ENCODE measurements at places on chromosomes 12 and 14.

DNA sequence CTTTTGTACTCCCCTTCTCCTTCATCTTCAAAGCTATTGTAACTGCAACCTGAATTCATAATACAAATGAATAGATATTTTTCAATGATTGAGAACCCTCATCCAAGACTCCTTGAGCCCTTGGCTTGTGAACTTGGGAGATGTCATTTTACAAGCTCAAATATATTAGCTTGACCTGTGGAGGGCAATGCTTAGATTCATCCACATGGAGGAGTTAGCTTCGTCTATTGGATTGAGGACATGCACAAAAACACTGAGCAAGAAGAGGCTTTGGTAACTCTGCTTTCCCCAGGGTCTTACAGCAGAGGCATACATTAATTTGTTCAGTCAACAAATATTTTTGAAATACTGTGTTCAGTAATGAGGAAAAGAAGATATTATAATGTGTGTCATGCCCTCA lies 101.1 kb downstream of the OTOGL start:
- DNase-seq = no peak

DNA sequence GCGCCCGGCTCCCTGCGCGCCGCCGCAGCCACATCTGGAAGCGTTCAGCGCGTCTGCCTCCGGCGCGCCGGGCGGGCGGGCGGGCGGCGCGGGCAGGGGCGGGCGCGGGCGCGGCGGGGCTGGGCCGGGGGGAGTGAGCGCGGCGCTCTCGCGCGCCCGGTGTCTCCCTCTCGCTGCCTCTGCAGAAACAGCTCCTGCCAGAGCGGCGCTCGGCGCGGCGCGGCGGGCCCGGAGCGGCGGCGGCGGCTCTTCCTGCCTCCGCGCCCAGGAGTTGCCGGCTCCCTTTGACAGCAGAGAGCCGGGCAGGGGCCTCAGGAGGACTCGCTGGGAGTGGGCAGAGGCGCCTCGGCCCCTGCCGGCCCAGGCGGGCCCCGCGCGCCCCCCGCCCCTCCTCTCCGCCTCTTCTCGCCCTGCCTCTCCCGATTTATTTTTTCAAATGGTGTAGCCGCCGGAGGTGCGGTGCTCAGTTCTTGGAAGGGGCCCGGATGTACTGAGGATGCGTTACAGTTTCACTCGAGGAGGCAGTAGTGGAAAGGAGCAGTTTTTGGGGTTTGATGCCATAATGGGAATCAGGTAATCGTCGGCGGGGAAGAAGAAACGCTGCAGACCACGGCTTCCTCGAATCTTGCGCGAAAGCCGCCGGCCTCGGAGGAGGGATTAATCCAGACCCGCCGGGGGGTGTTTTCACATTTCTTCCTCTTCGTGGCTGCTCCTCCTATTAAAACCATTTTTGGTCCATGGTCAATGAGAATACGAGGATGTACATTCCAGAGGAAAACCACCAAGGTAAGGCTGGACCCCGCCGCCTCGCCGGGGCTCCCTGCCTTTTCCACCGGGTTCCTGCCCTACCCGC lies at the start of gene CACNA1C:
TSS of gene CACNA1C (plus strand) at position 162 of the 853 bp plus-strand sequence. CDS start at position 738, 576 bp downstream.
- DNase-seq = no peak

DNA sequence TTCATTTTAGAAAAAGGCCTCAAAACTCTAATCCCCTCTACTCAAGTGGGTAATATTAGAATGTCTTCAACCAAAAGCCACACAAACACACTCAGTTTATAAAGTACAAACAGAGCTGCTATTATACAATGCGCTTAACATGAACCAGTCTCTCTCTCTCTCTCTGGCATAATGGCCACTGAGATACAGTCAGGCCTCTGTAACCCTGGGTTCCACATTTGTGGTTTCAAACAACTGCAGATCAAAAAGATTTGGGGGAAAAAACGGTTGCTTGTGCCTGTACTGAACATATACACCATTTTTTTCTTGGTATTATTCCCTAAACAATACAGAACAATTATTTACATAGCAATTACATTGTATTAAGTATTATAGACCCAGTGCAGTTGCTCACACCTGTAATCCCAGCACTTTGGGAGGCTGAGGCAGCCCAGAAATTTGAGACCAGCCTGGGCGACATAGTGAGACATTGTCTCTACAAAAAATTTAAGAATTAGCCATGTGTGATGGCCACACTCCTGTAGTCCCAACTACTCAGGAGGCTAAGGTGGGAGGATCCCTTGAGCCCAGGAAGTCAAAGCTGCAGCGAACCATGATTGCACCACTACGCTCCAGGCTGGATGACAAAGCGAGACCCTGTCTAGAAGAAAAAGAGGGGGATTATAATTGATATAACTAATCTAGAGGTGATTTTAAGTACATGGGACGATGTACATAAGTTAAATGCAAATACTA lies 5.6 kb downstream of the SLC11A2 start:
- no peak for DNase-seq

DNA sequence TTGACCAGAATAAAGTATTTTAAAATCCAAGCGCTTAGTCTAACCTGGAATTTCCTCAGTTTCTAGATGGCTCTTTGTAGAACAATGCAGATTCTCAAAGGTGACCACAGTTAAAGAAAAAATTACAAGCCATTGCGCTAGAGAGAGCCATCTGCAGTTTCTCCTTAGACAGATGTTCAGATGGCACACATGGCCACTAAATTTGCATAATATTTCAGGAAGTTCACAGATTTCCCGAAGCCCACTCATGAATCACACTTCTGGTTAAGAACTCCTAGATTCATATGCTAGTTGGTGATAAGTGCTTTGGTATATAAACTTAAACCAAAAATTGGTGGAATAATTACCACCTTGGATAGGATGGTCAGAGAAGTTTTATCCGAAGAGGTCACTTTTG lies 749 bp downstream of the AKAP3 start:
- no peak for DNase-seq

DNA sequence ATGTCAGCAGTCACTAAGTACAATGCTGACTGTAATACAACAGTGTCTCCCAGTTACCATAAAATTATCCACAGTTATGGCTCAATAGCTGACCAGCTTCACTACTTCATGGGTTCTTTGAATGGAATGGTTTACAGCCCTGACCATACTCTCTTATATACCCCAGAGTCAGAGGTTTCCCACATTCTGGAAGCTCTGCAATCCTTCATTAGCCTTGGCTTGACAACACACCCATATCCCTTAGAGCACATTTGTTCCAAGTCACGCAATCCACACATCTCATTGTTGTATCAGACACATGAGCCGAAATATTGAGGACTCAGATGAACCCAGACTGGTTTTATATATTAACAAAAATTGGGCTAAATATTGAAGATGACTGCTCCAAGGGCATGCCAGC lies 209.4 kb upstream of the PLXNC1 start:
- DNase-seq = no peak

Data from NCI-H187 treated with DMSO at 0.1 percent for 48 hours (cell line).